ENCODE measurements at places on chromosomes 7 and 10.

GRCh38 chr10:61063034-61063433, 119.0 kb upstream of the RHOBTB1 start:
- no peak for DNase-seq

DNA sequence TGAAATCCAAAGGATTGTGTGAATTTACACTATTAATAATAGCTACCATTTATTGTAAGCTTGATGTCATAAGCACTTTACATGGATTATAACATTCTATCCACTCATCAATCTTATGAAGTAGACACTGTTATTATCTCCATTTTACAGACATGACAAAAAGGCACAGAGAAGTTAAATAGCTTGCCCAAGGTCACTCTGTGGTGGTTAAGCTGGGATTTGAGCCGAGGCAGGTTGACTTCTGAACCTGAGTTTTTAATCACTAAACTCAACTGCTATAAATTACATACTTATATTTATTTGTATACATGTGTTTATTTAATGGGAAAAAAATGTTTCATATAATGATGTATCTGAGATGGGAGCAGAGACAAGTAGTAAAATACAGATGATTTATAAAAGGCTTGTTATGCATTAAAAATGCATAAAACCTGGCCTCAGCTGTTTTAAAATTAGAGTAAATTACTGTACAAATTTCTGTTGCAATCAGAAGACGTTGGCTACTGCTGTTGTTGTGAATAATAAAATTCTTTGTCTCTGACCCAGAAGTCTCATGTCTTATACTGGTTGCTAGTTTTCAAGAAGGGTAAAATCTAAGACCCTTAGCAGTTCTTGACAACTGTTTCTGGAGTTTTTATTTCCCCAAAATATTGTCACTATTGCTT, 61.1 kb upstream of the CALD1 start:
- no peak for DNase-seq

DNA sequence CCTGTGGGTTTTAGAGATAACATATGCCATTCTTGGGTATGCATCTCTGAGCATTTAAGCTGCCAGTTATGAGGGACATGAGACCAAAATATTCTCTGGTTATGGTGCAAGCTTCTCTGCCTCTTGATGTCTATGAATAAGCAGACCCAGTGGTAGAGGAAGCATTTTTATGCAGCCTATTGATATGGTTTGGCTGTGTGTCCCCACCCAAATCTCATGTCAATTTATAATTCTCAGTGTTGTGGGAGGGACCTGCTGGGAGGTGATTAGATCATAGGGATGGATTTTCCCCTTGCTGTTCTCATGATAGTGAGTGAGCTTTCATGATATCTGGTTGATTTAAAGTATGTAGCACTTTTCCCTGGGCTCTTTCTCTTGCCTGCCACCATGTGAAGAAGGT, 187.2 kb downstream of the ARHGAP12 start:
- no peak for DNase-seq

DNA sequence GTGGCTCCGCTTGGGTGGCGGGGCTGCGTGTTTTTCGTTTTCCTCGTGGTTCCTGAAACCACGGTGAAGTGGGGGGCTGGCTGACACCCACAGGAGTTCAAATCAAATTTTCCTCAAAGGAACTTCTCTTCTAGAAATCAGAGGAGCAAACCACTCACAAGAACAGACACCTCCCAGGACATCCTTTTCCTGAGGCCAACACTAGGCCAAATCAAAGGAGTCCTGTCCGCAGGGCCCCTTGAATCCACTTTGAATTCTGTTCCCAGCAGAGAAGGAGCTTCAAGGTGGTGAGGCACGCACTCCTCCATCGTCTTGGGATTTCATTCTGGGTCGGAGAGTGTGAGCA, 29.9 kb upstream of the ZNF273 start:
- no peak for DNase-seq

GRCh38 chr10:63713191-63714144, 192.3 kb downstream of the REEP3 start:
- no peak for DNase-seq

DNA sequence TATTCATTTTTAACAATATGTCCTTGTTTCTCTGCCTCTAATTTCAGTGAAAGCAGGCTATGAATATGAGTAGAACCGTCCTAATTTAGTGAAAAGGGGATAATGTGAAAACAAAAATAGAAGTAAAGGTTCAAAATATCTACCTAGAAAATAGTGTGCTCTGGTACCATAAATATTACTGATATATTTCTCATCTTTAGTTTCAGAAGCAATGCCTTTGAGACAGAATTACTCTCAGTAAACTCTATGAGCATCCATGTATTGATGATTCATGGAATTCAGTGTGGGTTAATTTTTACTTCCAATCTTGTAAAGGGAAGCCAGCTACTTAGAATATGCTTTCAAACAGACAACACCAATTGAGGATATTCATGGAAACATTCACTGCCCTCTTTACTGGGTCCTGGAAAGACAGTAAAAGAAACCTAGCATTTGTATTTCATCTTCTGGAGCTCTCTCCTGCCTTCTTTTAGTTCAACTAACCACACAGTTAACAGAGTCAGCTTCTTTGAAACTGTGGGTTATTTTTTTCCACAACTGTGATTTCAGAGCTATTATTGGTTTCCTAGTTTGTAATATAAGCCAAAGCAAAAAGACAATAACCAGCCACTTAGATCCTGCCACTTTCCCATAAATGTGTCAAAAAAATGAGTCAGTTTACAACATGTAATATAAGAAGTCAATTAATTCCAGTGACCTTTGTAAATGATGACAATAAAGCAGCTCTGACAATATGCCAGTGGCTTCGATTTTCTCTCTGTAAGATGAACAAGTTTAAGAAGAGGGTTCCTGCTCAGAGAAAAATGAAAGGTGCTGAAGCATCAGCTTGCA, 1.7 kb downstream of the LRRN3 start:
- no peak for DNase-seq

DNA sequence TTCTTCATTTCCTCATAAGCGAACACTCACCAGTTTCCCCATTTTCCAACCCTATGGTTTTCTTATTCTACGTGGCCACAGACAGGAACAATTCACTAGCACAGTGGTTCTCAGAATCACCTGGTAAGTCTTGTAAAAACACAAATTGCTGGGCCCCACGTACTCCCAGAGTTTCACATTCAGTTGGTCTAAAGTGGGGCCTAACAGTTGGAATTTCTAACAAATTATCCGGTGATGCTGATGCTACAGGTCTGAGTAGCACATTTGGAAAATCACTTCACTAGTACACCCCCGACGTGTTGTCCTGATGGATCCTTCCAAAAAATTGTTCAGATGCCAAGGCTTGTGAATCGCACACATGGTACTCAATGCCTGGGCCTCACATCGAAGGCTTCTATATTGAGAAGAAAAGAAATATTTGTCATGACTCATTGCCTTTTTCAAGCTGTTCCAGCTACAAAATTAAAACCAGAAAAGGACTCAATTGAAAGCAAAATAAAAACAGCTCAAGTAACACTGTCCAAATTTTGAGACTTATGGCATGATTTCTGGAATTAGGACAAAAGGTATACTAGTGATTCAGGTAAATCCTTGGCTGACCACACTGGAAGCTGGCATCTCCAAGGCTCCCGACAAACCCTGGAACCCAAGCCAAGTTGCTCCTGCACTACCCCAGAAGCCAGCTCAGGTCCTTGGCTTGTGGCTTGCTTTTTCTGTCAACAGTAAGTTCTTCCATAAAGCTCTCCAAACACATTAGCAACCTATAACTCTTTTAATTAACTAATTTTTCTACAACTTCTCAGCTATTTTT, 12.9 kb upstream of the VIM start:
- DNase-seq = no peak

- no peak for DNase-seq
Measured at GRCh38 chr7:96562966-96563365, 146.7 kb downstream of the SEM1 start.

DNA sequence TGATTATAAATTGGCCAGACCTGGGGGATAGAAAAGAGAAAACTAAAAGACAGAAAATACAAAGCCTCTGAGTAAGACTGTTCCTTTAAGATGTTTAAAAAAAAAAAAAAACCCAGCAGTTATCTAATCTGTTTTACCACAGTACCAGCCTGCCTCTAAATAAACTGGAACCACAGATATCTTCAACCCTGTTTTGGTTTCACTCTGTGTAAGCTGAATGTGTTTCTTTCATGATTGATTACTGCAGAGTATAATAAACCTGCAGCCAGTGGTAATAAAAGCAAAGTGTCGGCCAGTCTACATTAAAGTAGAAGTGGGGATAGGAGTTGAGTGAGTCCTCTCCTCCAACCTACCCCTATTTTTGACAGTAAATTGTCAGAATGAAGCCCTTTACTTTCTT, 40.6 kb downstream of the MGAM2 start:
- no peak for DNase-seq

DNA sequence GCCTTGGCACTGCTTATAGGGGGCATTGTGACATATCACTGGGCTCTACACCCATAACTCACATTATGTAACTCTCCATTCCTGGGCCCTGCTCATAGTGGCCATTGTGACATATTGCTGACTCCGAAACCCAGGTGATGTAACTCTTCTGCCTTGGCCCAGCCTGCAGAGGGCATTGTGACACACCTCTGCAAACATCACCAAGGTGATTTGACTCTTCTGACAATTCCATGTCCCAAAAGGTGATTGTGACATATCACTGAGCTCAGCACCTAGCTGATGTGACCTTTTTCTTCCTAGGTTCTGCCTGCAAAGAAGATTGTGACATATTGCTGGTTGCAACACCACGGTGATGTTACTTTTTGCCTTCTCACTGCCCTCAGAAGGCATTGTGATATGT, 36.5 kb upstream of the ZNF680 start:
- no peak for DNase-seq

- no peak for DNase-seq
Measured at GRCh38 chr7:105854498-105854897, 21.9 kb downstream of the ATXN7L1 start.

- DNase-seq = no peak
Measured at GRCh38 chr7:135317676-135318325, 84.2 kb downstream of the STRA8 start.

GRCh38 chr10:26890956-26891355, 30.2 kb upstream of the ABI1 start:
- DNase-seq = peak; percentile 24

DNA sequence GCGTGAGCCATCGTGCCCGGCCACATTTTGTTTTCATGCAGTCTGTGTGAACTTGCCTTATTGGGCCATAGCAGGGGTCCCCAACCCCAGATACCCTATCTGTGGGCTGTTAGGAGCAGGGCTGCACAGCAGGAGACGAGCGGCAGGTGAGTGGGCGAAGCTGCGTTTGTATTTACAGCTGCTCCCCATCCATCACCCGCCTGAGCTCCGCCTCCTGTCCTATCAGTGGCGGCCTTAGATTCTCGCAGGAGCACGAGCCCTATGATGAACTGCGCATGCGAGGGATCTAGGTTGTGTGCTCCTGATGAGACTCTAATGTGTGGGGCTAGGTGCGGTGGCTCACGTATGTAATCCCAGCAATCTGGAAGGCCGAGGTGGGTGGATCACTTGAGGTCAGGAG, 293.9 kb downstream of the CAMK1D start:
- no peak for DNase-seq

GRCh38 chr7:48360574-48360973, 189.3 kb downstream of the ABCA13 start:
- no peak for DNase-seq

- DNase-seq = no peak
Measured at GRCh38 chr10:24292304-24293293, 83.7 kb downstream of the KIAA1217 start.

DNA sequence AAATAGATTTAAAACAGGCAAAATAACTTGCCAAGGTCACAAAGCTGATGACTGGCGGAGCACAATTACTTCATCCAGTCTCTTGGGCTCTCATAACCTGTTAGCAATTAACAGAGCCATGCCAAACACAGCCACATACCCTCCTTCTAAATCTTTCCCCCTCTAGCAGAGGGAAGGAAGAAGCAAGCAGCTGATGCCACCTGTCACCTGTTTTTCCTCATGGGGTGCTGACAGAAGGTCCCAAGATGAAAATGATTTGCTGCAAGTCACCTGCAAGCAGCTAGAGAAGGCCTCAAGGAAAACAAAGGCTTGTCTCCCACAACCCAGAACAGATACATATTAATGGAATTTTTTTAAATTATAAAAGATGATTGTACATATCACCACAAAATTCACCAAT, 117.8 kb downstream of the GFRA1 start:
- DNase-seq = no peak

DNA sequence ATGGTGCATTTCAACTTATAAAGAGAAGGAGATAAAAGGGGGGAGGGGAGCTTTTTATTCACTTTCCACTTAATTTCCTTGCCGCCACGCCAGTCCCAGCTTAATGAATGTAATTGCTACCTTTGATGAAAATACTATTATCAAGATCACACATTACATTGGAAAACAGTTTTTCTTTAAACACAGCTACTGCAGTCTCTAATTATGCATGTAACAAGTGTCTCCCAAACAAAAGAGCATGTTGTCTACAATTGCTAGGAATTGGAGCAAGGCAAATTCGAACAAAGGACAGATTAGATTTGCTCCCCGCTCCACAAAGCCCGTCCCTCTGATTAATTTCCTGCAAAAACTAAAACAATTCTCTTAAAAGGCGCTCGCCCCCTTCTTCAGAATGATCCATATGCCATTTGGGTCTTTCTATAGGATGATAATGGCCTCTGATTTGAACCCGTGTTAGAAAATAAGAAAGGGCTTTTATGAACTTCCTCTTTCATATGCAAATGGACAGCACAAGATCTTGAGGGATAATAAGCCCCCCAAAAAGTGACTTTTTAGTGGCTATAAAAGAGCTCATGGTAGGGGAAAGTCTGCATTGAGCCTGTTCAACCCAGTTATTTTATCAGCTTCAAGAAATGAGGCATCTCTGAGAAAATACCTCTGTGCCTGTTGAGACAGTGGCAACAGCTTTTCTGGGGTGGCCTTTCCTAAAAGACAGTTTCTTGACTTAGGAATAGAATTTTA, 60.6 kb downstream of the ACADSB start:
- no peak for DNase-seq

DNA sequence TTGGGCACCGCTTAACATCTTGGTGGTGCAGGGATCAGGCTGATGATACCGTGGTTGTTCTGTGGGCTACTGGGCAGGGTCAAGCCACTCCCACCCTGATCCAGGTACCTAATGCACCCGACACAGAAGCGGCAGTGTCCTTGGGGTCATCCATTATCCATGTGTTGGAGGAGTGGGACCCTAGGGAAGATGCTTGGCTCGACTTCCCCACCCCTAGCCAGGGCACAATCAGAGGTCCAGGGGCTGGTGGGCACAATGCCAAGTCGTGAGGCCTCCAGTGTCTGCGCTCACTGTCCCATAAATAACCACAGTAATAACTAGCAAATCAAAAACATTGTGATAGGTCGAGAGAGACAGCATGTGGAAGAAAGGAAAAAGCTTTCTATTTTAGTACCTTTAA, 37.7 kb downstream of the HTRA1 start:
- no peak for DNase-seq

DNA sequence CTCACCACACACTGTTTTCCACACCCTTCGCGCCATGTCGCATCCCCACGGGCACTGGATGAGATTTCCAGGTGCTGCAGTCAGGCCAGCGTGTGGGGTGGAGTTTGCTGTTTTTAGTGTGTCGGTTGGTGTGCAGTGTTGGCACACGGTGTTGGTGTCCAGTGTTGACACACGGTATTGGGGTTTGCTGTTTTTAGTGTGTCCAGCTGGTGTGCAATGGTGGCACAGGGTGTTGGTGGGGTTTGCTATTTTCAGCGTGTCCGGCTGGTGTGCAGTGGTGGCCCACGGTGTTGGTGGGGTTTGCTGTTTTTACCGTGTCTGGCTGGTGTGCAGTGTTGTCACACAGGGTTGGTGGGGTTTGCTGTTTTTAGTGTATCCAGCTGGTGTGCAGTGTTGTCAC, 20.1 kb upstream of the PRKAR1B start:
- DNase-seq = no peak

- DNase-seq = no peak
Measured at GRCh38 chr7:12583176-12583575, 12.7 kb downstream of the SCIN start.

- no peak for DNase-seq
Measured at GRCh38 chr10:51048792-51049191, 25.5 kb upstream of the PRKG1 start.
